HCT116 (cell line): ENCODE measurements at places on chromosomes 7 and 10.

DNA sequence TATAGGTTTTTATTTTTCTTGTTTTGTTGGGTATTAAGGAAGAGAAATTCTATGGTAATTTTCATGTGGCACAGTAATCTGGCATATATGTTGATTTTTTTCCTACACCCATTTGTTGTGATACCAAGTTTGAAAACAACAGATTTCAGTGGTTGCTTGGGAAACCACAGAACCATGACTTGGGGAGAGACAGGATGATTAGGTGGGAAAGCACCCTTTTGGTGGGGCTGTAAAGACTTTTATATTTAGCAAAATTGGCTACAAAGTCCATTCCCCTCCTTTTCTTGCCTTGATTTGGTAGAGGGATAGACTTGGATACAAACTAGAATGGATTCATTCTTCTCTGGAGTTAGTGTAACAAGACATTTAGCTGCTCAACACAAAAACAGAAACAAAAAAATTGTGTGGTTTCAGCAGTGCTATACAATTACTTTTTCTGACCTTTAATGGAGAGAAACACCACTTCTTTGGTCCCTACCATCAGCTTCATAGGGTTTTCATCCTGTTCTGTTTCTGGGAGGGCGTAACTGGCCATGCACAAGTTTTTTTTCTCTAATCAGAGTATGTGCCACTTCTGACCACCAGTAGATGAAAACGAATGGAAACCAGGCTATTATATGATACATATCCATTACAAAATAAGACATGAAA lies 52.7 kb downstream of the FIGNL1 start:
- no peak for DNase-seq

- DNase-seq = no peak
These were observed 265.3 kb upstream of the LRGUK start for GRCh38 chr7:133861876-133862275.

DNA sequence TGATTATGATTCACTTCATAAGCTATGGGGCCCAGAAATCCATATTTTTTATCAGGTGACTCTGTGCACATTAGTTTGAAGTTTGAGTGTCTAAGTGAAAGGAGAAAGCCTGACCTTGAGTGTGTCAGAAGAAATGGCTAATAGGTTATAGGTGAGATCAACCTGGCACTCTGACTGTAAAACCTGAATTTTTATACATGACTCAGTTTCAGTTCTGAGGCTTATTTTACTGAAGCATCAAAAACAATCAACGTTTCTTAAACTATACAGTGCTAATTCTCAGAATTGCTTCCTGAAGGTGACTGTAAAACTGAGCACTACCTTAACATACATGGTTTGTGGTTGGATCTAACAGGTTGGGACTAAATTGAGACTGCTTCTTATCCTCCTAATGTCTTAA lies 159.4 kb upstream of the AHR start:
- DNase-seq = no peak

GRCh38 chr10:79943871-79944270 lies 5.0 kb downstream of the SFTPD start:
- DNase-seq = no peak

DNA sequence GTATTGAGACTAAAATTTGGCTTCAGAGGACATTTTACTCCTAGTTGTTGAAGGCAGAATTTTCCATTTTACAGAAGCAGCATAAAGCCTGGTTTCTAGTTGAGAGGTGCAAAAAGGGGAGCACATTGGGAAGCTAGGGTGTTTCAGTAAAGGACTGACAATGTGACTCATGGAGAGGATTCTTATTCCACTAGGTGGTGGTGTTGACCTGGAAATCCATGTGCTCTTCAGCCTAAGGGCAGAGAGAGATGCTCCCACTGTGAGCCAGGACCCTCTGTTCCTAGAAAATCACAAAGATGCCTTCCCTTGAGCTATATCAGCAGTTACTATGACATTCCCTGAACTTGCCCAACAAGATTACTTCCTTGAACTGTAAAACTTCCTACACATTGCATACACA lies 687.8 kb downstream of the IPMK start:
- DNase-seq = no peak
